Activated CD4-positive, alpha-beta memory T cell treated with anti-CD3 and anti-CD28 coated beads, Interleukin-2, amount 10 ng/mL, durations not matched to agents 7 days and 5 days (primary cell): ENCODE measurements at places on chromosomes 3 and 15. TPM values are rescaled to one million over a fixed set of nuclear protein-coding genes. Genes with fewer than 3 reads are reported as not detected.

DNA sequence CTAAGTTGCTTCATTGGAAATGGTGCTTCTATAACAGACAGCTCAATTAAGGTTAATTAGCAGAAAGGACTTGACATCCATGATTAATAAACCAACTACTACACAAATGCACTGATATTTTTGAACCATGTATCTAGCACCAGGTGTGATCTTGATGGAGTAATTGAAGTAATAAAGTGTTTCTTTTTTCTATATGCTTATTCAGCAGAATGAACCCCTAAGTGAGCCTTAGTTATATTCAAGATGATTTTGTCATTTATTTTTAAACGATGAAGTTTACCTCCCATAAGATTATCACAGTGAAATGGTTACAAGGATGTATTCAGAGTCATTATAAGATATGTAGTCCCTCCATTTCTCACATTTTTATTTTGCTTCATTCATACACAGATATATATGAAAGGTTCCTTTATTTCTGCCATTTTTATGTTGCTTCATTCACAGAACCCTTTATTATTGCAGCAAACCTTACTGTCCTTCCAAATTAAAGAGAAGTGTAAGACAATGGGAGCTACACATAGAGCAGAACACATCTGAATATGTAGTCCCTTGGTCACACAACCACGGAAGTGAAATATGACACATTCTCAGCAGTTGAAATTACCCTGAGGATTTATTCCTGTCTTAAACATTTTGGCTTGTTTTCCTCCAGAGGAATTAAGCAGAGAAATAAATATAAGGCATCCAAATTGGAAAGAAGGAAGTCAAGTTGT, 295.0 kb downstream of the RAP2B start:
- H3K4me3 ChIP-seq: no peak overlapping the region
- H3K27me3 ChIP-seq: no peaks in the 10 kb centered on the region
- H3K27ac ChIP-seq: no peak overlapping the region
- DNase-seq: no peak
- H3K4me1 ChIP-seq: no peaks in the 10 kb centered on the region

DNA sequence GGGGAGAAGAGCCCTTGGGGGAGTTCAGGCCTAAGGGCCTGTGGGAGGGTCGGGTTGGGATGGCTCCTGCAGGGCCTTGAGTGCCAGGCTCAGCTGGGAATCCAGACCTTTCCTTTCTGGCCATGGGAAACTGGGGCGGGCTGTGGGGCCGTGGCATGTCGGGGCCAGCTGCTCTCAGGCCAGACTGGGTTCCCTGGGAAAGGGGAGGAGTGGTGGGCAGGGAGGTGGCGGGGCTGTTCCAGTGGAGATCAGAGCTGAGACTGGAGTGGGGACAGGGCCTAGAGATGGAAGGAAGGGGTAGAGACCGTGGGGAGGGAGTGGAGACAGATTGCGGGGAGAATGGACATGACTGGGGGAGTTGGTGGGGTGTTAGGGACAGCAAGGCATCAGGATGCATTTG, 20.3 kb downstream of the FBLN2 start:
- H3K27ac ChIP-seq: no peak overlapping the region
- no peak overlapping the region for H3K4me3 ChIP-seq
- DNase-seq: no peak
- H3K27me3 ChIP-seq: no peaks in the 10 kb centered on the region

DNA sequence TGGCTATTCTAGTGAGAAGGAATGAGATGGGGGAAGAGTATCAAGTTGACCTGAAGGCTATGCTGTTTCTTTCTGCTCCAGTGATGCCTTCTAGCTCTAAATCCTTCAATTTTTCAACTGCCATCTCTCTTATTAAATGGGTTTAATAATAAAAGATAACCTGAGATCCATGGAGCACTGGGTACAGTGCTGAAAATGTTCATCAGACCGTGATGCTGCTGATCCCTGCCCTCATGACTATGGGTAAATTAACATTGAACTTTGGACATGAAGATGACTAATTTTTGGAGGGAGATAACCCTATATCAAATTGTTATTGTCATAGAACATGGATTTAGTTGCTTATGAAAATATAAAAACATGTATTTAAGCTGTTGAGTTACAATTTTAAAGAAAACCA, 27.7 kb upstream of the SLC2A2 start:
- DNase-seq: no peak
- no peak overlapping the region for H3K4me3 ChIP-seq
- no peak overlapping the region for H3K27ac ChIP-seq
- H3K4me1 ChIP-seq: no peaks in the 10 kb centered on the region

- no peak for DNase-seq
- H3K4me1 ChIP-seq: peaks cover 2% of the 10 kb centered on the region
- no peaks in the 10 kb centered on the region for H3K27me3 ChIP-seq
- no peaks in the 10 kb centered on the region for H3K36me3 ChIP-seq
Measured at GRCh38 chr3:13768453-13768852, 111.4 kb downstream of the WNT7A start.

- H3K4me3 ChIP-seq: no peak overlapping the region
- no peaks in the 10 kb centered on the region for H3K4me1 ChIP-seq
- no peak overlapping the region for H3K27ac ChIP-seq
- DNase-seq: no peak
Measured at GRCh38 chr3:29642393-29643033, 361.6 kb downstream of the RBMS3 start.

GRCh38 chr3:102571006-102571405, 136.2 kb downstream of the ZPLD1 start:
- peaks cover 3% of the 10 kb centered on the region for H3K27me3 ChIP-seq
- H3K4me3 ChIP-seq: no peak overlapping the region
- H3K27ac ChIP-seq: no peak overlapping the region
- DNase-seq: no peak

DNA sequence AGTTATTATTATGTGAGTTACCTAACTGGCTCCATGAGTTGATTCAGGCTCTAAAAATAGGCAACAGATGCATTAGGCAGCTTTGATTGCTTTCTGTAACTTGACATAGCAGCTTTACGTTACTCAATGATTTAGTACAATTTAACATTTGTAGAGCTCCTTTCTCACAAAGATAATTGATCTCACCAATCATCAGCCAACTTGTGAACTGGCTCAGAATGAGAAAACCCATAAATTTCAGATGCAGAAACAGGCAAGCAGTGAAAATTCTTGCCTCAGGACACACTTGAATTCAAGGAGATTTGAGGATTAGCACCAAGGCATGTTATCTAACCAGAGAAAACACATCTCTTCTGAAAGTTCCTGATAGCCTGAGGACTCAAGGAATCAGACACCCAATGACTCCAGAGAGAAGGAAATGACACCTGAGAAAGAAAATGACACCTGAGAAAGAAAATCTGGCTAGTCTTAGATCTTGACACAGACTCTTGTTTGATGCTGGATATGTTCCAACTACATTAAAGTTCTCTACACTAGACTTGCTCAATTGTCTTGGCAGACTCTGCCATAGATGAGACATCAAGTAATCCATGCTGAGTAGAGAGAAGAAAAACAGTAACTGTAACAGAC, 315.1 kb upstream of the CBLB start:
- peak overlapping the region; percentile 69 for H3K27ac ChIP-seq
- no peaks in the 10 kb centered on the region for H3K27me3 ChIP-seq
- no peak overlapping the region for H3K4me3 ChIP-seq
- peaks cover 45% of the 10 kb centered on the region for H3K4me1 ChIP-seq
- no peak for DNase-seq

- H3K36me3 ChIP-seq: peaks cover 8% of the 10 kb centered on the region
- DNase-seq: peak; percentile 91
- peaks cover 83% of the 10 kb centered on the region for H3K27me3 ChIP-seq
Measured at GRCh38 chr15:70492240-70493177, 270.8 kb downstream of the UACA start.

DNA sequence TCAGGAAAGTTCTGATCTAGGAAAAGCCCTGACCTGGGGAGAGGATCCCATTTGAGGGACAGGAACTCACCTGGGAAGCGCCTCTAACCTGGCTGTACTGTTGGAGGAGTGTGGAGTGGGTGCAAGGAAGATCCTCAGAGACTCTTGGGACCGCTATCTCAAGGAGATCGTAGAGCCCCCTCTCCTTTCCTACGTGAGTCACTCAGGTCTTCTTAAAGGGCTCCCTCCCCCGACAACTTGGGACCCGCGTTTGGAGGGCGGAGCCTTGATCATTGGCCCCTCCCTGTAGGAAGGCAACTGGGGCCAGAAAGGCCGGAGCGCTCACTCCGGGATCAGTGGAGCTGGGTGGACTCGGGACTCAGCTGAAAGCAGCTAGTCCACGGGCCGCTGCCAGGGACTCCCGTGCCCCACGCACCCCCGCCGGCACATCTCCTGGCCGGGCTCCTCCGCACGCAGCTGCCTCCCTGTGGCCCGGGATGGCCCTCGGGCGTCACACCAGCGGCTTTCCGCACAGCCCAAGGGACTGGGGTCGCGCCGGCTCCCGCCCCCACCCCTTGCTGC, 520 bp downstream of the SLC26A6 start:
- DNase-seq: peak; percentile 62
- H3K4me3 ChIP-seq: peak overlapping the region; percentile 91
- peaks cover 11% of the 10 kb centered on the region for H3K36me3 ChIP-seq
- no peak overlapping the region for H3K27ac ChIP-seq

DNA sequence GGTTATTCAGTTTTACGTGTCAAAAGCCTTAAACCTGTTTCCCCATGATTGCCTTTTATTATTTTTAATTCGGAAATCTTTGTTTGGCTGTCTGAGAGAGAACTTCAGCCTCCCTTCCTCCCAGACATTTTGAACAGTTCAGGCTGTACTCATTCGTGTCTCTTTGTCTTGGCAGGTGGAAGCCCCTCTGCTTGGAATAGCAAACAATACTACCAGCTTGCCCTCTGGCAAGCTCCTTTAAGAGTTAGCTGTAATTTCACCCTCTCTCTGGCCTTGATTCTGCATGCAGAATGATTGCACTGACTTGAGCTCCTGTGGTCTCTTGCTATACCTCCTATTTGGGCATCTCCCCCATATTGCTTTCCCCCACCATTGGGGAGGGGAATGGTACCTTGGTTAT, 11.7 kb downstream of the IGF1R start:
- H3K4me3 ChIP-seq: no peak overlapping the region
- no peak overlapping the region for H3K27ac ChIP-seq
- no peaks in the 10 kb centered on the region for H3K4me1 ChIP-seq
- DNase-seq: no peak
- peaks cover 19% of the 10 kb centered on the region for H3K27me3 ChIP-seq
- H3K36me3 ChIP-seq: no peaks in the 10 kb centered on the region

DNA sequence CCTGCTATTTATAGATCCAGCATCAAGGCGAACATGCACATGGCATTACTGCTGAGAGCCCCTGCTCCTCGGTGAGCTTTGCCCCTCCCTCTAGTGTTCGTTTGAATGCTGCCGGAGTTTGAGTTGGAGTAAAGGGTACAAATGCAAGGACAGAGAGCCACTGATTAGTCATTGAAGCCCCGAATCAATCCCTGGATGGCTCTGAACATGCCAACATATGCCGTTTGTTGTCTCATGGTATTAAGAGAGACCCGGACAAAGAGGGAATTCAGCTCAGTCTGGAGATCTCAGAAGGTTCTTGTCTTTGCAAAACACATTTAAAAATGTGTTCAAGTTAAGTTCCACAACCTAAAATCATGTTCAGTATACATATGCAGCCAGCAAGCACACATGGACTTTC, 789.2 kb upstream of the NR2F2 start:
- no peaks in the 10 kb centered on the region for H3K4me1 ChIP-seq
- H3K27me3 ChIP-seq: no peaks in the 10 kb centered on the region
- H3K36me3 ChIP-seq: no peaks in the 10 kb centered on the region
- no peak overlapping the region for H3K27ac ChIP-seq
- no peak overlapping the region for H3K4me3 ChIP-seq
- DNase-seq: no peak

DNA sequence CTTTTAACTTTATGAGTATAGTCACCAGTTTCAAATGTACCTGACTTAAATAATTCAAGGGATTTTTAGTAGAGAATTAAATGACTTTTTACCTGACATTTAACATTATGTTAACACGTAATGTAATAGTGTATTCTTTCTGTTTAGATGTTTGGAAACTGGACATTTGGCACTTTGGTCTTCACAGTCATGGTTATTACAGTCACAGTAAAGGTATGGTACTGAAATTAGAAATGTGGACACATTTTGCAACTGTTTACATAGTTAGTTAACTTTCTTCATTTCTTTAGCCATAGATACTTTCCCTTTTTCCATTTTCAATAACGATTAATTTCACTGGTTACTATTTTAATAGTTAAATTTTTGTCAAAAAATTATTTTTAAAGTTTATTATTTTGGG, 83.8 kb downstream of the DCUN1D1 start:
- no peaks in the 10 kb centered on the region for H3K4me1 ChIP-seq
- no peak for DNase-seq
- no peak overlapping the region for H3K4me3 ChIP-seq
- H3K27ac ChIP-seq: no peak overlapping the region

- H3K36me3 ChIP-seq: no peaks in the 10 kb centered on the region
- peak; percentile 52 for DNase-seq
- no peak overlapping the region for H3K27ac ChIP-seq
- no peak overlapping the region for H3K4me3 ChIP-seq
Measured at GRCh38 chr15:73273181-73274002, 95.4 kb downstream of the HCN4 start.

DNA sequence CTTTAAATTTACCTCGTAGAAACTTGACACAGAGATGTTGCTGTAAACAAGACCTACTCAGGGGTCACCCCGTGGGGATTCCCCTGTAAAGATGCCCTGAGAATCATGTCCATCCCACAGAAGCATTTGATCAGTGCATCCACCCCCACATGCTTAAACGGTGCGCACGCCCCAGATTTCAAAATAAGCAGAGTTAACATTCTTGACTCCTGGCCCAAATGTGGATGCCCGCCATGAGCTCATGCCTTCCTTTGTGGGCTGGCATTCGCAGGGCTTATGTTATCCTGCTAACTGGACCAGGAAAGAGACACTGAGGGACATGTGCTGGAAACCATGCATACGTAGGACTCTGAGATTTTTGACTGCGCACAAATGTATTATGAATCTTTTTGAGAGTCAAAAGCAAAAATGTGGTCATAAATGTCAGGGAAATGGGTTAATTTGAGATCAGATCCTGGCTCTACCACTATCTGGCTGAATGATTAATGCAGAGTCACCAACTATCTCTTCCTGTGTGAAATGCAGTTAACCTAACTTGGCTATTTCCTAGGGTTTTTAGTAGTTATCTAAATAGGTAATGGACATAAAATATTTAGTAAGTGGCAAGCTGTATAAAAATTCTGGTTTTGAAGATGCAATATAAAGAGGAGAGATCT, 9.1 kb upstream of the TP63 start:
- DNase-seq: no peak
- H3K4me1 ChIP-seq: peaks cover 31% of the 10 kb centered on the region
- peak overlapping the region; percentile 36 for H3K27ac ChIP-seq
- no peaks in the 10 kb centered on the region for H3K36me3 ChIP-seq

Gene C3orf85
- not detected for total RNA-seq

Gene WDR6
- total RNA-seq: 148 TPM

Gene LYZL4
- total RNA-seq: not detected

Gene CADPS
- not detected for total RNA-seq

Gene GATM
- 1.9 TPM for total RNA-seq

Gene ZNF774
- 0.83 TPM for total RNA-seq

Gene NAALADL2
- total RNA-seq: not detected

Gene HDAC11
- 3.6 TPM for total RNA-seq

Gene GASK1A
- total RNA-seq: not detected

Gene RBPMS2
- total RNA-seq: not detected

Gene TP63
- 1.7 TPM for total RNA-seq

Gene ISL2
- 3.7 TPM for total RNA-seq
